SK-MEL-5 (cell line): ENCODE measurements at places on chromosomes 7 and 10.

GRCh38 chr10:42939237-42939636 lies 137.6 kb upstream of the RET start:
- DNase-seq, result no peak

GRCh38 chr7:47536661-47537611 lies 45.0 kb downstream of the TNS3 start:
- DNase-seq, result no peak

DNA sequence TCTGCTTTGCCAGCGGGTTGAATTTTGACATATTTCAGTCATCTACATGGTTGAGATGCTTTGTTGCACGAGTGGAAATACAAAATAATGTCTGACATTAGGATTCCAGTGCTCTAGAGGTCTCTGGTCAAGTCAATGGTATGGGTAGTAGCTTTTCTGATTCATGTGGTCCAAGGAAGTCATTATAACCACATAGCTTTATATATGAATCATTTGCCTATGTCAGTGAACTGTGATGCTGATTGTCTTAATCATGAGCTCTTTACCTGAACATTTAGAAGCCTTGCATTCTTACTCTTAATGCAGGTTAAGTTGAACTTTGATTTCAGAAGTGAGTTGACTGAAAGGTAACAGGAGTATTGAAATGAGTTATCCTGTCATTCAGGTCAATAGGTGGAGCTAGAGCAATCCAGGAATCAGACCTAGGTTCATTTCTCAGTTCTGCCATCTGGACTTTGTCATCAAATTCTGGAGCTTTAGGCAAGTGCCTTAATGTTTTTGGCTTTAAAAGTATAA lies 3.3 kb downstream of the MAPK8 start:
- no peak for DNase-seq

- no peak for DNase-seq
These were observed 70.0 kb upstream of the PAPSS2 start for GRCh38 chr10:87589645-87590051.
